ENCODE measurements at places on chromosomes 2 and 18.

GRCh38 chr2:232466221-232466620, 10.3 kb downstream of the ALPI start:
- DNase-seq = no peak

DNA sequence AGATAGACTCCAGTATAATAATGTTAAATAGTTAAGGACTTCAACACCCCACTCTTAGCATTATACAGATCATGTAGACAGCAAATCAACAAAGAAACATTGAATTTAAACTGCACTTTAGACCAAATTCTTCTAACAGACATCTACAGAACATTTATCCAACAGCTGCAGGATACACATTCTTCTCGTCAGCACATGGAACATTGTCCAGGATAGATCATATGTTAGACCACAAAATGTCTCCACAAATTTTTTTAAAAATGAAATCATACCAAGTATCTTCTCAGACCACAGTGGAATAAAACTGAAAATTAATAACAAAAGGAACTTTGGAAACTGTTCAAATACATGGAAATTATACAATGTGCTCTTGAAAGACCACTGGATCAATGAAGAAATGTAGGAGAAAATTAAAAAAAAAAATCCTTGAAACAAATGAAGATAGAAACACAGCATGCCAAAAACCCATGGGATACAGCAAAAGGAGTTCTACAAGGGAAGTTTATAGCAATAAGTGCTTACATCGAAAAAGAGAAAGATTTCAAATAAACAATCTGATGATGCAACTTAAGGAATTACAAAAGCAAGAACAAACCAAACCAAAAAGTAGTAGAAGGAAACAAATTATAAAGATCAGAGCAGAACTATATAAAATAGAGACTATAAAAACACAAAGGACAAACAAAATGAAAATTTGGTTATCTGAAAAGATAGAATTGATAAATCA, 12.3 kb upstream of the SPP2 start:
- DNase-seq = no peak

- DNase-seq = no peak
Measured at GRCh38 chr2:69764286-69765095, 22.6 kb downstream of the ANXA4 start.

- peak; percentile 71 for DNase-seq
Measured at GRCh38 chr2:28621172-28622100, 125.6 kb downstream of the PLB1 start.

DNA sequence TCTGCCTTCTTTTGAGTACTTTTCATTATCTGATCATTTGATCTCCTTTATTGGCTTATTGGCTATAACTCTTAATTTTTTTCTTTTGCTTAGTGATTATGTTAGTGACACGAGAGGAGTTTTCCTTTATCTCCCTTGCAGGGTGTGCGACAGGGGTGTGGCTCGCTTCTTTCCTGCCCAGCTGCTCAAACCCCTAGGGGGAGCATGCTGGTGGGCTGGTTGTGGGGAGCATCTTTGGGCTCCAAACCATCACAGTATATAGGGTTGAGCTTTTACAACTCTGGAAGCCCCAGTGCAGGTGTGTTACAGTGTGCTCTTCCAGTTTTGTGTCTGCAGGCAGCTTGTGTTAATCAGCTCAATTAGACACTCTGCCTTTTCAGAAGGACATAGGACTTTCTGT, 357.0 kb upstream of the TMEFF2 start:
- no peak for DNase-seq

DNA sequence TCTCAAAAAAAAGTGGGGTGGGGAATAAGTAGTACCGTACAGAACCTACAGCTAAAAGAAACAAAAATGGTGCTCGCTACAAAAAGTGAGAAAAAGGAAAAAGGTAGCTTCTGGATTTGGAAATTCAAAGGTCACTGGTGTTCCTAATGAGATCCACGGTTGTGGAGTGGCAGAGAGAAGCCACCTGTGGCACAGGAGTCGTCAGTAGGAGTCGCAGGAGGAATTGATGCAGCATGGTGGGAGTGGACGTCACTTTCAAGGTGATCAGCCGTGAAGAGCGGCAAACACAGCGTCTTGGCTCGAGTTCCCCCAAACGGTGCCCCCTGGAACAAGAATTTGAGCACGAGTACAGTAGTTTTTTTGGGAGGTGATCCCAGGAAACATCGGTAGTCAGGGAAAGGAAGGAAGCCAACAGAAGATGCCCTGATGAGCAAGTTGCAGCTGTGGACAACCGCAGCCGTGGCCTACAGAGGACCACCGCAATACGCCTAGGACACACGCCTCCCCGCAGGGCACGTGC, 1.4 kb upstream of the TTL start:
- DNase-seq = no peak

GRCh38 chr2:45261746-45262145, 252.5 kb upstream of the SIX2 start:
- DNase-seq = no peak

DNA sequence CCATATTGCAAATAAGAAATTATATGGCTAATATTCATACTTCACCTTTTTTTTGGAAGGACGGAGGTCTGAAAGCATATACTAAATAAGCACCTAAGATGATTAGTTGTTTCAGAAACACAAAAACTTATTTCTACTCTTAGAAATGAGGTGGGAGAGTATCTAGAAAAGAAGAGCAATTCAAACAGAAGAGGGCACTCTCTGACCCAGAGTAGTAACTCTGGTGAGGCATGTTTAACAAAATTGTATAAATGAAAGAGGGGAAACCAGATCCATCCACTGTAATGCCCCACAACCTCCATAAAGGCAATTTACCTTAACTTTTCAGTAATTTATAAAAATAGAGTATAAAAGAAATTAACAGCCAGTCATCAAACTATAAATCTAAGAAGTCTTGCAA, 669.6 kb upstream of the VRK2 start:
- DNase-seq = no peak

- peak; percentile 91 for DNase-seq
Measured at GRCh38 chr2:25301453-25302352, 40.0 kb downstream of the DNMT3A start.

DNA sequence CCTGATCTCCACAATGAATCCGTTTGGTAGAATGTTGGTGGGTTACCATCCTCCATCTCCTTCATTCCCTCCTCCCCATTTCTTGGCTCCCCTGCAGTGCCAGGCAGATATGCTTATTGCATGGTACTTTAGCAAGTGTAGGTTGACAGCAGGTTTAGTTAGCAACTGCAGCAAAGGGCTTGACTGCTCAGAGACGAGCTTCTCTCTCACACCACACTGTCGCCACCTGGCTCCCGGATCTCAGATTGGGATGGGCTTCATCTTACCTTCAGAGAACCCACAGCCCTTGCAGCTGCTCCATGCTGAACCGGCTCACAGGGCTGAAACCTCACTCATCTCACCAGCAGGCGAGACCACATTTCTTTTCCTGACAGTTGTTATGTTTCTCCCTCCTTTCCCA, 88.8 kb downstream of the VWA3B start:
- DNase-seq = no peak

GRCh38 chr2:108106731-108107130, 120.4 kb downstream of the SLC5A7 start:
- no peak for DNase-seq

GRCh38 chr18:26103579-26103978, 13.2 kb upstream of the SS18 start:
- no peak for DNase-seq

GRCh38 chr2:169178364-169178763, 109.0 kb downstream of the DHRS9 start:
- no peak for DNase-seq

DNA sequence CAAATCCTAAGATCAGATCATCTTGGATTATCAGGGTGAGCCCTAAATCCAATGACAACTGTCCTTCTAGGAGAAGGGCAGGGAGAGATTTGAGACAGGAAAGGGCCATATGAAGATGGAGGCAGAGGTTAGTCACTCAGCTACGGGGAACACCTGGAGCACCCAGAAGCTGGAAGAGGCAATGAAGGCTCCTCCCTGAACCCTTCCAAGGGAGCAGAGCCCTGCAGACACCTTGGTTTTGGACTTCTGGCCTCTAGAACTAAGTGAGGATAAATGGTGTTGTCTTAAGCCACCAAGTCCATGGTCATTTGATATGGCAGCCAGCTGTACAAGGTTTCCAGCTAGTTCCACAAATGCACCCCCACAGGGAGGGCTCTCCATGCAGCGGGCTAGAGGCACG, 6.9 kb upstream of the PTPN2 start:
- DNase-seq = no peak

Data from H54 (cell line).